ENCODE measurements at places on chromosomes 2 and 18. TPM values are rescaled to one million over a fixed set of nuclear protein-coding genes. Genes with fewer than 3 reads are reported as not detected.

DNA sequence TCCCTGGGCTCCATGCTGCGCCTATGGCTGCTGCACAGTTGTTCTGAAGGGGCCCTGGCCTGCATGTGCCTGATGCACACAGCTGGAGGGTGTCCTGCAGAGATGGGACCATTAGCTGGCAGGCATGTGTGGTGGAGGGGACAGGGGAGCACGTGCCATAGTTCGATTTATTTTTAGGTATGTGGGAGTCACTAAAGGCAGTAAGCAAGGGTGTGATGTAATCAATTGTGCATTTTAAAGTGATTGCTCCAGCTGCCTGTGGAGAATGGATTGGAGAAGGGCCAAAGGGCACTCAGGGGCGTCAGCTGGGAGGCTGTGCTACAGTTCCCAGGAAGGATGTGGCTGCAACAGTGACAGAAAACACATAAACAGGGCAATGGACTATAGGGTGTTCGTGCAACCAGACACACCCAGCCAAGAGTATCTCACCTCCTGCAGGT, 205.1 kb downstream of the ARL4C start:
- no peak for DNase-seq

FSHR gene
- total RNA-seq, result not detected

CPLX4 gene
- not detected for total RNA-seq

GRCh38 chr2:134583997-134584520, 134.7 kb downstream of the TMEM163 start:
- DNase-seq, result no peak

DNA sequence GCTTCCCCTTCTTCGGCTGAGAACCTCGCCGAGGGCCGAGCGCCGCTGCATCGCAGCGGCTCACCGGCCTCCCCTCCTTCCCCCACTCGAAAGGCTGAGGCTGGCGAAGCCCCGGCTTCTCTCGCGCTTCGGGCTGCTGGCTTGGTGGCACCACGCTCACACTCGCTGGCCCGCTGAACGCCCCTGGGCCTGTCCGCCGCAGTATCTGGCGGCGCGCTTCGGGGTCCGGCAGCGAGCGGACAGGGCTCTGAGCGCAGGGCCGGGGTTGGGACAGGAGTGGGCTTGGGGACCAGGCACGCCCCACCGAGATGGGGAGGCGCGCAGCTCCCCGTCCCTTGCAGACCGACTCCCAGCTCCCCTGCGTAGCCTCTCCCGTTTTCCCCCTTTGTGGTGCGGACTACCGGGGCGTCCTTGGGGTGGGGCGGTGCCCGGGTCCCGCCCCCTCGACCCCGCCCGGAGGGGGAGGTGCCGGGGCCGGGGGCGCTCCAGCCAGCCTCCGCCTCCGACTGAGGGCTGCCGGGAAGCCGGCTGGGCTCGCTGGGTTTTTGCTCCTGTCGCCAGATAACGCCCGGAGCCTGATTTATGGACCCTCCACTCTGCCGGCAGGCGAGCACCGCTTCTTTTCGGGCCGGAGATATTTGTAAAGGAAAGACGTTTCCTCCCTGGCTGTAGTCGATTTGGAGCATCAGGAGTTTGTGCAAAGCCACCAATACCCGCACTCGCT, 3.8 kb downstream of the GBX2 start:
- DNase-seq, result no peak

Measured in sciatic nerve (tissue), 2 donors.